Cerebellar nuclear complex (tissue), 1 donor: ENCODE measurements at places on chromosomes 16 and 17.

DNA sequence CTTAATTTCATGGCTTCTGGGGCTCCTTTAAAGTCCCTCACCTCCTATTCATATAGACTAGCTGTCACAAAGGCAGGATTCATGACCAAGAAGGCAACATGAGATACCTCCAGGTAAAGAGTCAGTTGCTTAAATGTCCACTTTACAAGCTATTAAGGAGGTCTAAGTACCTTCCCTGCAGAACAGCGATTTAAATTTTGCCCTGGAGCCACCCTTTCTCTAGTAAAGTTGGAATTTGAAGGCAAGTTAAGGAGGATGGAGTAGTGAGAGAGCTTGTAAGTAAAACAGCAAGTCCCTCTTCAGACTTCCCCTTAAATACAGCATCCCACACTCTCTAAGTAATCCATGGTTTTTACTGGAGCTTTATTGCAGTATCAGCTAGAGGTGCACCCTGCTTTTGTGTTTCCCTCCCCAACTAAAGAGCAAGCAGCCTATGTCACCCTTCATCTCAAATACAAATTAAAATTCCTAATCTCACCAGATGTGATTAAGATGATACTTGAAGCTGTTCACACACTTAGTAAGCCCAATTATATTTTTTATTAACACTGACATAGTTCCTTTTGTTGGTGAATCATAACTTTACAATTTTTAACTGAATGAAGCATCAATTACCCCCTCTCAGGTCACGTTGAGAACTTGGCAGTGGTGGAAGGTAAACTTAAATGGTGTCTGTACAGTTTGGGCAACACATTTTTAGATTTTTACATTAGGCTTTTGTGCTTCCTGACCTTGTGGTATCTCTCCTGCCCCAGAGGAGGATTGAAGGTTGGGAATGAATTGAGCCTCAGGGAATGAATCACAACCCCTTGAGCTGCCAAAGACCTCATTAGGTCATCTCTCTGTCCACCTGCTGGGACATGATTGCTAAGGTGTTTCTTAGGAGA lies 108.9 kb downstream of the TANGO6 start:
- DNase-seq, result no peak

DNA sequence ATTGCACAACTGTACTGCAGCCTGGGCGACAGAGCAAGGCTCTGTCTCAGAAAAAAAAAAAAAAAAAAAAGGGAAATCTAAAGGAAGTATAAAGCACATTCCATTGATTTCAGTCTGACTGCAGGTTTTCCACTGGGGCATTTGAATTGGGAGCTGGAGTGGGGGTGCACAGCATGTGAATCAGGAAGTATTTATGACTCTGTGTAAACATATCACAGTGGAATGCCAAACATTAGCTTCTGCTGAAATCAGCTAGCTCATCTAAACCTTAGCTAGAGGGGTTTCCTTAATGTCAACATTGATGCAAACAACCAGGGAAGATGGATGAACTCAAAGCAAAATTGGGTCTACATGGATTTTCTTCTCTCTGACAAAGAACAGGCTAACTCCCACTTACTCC lies 641.0 kb upstream of the EEF2KMT start:
- DNase-seq, result no peak

DNA sequence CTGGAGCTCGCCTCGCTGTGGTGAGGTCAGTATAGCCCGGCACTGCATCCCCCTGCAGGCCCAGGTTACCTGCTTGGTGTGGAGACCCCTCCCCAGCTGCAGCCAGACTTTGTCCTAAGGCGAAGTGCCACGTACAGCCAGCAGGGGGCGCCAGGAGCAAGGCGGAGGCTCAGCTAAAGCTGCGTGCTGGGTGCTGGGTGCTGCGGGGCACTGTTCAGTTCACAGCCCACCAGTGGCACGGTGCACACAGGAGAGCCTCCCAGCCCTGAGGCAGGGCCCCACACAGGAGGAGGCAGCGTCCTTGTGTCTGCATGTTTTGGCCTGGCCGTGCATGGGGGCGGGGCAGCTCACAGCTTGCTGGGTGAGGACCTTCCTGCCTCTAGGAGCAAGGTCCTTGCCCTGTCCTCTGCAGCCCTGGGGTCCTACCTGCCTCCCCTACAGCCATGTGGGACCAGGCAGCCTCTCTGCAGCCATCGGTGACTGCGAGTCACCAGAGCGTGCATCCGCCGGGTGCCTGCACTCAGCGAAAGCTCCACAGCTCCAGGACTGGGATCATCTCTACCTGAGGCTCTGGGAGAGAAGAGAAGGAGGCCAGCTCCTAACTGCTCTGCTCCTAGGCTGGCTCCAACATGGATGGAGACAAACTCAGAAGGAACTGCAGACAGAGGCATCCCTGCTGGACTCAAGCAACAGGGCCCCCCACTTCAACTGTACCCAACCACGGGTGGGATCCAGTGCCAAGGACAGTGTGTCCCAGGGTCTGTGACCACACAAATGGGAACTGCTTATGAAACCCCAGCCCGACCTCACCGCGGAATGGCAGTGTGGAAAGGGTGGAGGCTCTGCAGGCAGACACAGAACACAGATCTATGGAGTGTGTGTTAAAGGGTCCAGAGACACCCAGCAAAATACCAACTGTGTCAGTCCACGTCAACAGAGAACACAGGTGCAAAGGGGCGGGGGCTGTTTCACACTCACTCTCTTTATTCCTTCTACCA lies 19.0 kb downstream of the SLC7A5 start:
- no peak for DNase-seq

DNA sequence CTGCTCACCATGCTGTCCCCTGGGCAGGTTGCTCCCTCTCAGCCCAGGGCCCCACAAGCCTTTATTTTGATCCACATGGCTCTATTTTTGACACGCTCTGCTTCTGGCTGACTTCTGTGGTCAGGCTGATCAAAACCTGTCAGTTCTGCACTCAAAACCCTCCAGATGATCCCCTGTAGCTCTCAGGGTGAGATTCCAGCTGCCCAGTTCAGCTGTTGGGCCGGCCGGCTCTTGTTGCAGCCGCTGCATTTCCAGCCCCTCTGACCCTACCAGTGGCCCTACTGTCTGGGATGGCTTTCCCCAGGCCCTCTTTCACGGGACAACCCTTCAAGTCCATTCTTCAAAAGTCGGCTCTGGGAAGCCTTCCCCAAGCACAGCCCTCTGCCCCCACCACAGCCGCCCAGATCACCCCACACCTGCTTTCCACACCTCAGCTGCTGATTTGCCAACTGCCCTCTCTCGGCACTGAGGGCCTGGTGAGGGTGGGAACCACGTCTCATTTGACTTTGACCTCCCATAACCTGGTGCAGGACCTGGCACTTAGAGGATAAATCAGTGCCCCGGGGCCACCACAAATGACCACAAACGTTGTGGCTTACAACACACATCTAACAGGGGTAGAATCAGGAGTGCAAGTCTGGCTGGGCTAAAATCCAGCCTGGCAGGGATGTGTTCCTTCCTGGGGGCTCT lies 16.3 kb upstream of the CACNG4 start:
- no peak for DNase-seq
